ENCODE measurements at places on chromosomes 2 and 18. TPM values are rescaled to one million over a fixed set of nuclear protein-coding genes. Genes with fewer than 3 reads are reported as not detected.

The VIL1 gene
- total RNA-seq: not detected

- H3K27ac ChIP-seq: peak overlapping the region; percentile 98
- no peak for DNase-seq
These were observed 632 bp downstream of the AFTPH start for GRCh38 chr2:64524604-64525316.

DNA sequence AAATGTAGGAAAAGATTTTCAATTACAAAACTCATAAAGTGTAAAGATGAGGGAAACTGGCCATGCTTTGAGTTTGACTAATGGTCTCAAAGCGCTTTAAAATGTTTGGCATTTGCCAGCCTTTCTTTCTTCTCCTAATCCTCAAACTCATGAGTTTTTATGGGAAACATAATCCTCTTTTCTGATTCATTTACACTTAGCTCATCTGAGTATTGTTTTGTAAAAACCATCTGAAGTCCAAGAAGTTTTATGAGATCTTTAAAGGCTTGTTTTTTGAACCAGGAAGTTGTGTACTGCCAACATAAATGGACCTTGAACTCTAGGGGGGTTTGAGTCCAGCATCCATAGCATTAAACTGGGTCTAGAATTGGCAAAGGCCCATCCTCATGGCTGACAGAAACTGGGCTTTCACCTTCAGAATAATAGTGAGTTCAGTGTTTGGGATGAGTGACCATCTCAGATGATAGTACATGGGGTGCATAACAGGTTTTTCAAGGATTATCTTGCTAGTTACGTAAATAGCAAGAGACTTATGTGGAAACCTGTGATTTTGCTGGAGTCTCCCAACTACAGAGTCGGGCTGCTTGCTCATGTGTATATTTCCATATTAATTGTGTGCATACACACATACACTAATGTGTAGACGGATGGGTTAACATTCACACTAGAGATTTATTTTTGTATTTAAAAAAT lies 3.8 kb upstream of the LTBP1 start:
- H3K27ac ChIP-seq: no peak overlapping the region
- no peaks in the 10 kb centered on the region for H3K36me3 ChIP-seq
- H3K4me3 ChIP-seq: no peak overlapping the region
- H3K4me1 ChIP-seq: no peaks in the 10 kb centered on the region
- DNase-seq: no peak

- no peaks in the 10 kb centered on the region for H3K4me1 ChIP-seq
- H3K27me3 ChIP-seq: no peaks in the 10 kb centered on the region
- H3K36me3 ChIP-seq: no peaks in the 10 kb centered on the region
- DNase-seq: no peak
- no peak overlapping the region for H3K4me3 ChIP-seq
- H3K27ac ChIP-seq: no peak overlapping the region
These were observed 323.9 kb upstream of the ID2 start for GRCh38 chr2:8357738-8358518.

The NCL gene
- 136 TPM for total RNA-seq

GRCh38 chr2:231184319-231184718 lies 14.1 kb upstream of the ARMC9 start:
- peak overlapping the region; percentile 96 for H3K27ac ChIP-seq
- H3K4me3 ChIP-seq: no peak overlapping the region
- no peaks in the 10 kb centered on the region for H3K27me3 ChIP-seq
- H3K36me3 ChIP-seq: no peaks in the 10 kb centered on the region
- no peak for DNase-seq

- H3K4me1 ChIP-seq: no peaks in the 10 kb centered on the region
- no peak overlapping the region for H3K27ac ChIP-seq
These were observed 607.6 kb downstream of the LRP1B start for GRCh38 chr2:141523199-141523598.

The SLC9A2 gene
- total RNA-seq: not detected

DNA sequence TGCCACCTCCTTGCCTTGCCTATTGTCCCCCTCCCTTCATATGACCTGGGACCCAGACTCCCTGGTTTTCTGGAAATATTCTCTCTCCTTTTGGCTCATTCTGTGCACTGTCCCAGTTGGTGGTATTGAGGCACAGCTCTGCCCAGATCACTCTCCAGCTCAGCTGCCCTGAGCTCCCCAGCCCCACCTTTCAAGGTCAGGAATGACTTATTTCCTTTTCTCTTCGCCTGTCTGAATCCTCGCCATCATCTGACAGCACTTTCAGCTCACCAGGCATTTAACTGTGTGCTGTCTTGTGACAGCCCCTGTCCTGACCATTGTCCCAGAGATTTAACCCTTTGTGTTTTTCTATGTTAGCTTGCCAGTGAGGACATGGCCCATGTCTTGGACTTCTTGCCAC lies 133.0 kb downstream of the MSH2 start:
- H3K4me1 ChIP-seq: no peaks in the 10 kb centered on the region
- H3K36me3 ChIP-seq: no peaks in the 10 kb centered on the region

The MAB21L4 gene
- total RNA-seq: not detected

The CTAGE1 gene
- total RNA-seq: not detected

- H3K27ac ChIP-seq: no peak overlapping the region
- no peak for DNase-seq
- no peaks in the 10 kb centered on the region for H3K27me3 ChIP-seq
- H3K4me3 ChIP-seq: no peak overlapping the region
- no peaks in the 10 kb centered on the region for H3K36me3 ChIP-seq
- no peaks in the 10 kb centered on the region for H3K4me1 ChIP-seq
These were observed 175.9 kb upstream of the RAB12 start for GRCh38 chr18:8433323-8433722.

DNA sequence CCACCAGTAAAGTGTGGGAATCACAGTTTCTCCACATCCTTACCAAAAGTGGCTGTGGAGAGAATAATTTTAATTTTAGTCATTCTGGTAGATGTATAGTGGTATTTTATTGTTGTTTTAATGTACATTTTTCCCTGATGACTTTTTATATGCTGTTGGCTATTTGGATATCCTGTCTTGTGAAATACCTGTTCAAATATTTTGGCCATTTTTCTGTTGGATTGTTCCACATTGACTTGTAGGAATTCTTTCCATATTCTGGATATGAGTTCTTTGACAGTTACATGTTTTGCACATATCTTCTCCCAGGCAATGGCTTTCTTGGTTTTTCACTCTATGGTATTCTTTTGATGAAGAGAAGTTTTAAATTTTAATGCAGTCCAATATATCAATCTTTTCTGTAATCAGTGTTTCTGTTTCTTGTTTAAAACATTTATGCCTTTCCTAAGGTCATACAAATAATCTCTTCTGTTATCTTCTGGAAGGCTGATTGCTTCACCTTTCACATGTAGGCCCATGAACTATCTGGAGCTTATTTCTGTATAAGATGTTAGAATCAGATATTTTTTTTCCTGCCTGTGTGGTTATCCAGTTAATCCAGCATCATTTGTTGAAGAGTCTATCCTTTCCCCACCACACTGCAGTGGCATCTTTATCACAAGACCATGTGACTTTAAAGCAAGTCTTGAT lies 19.0 kb downstream of the AFTPH start:
- no peaks in the 10 kb centered on the region for H3K36me3 ChIP-seq
- DNase-seq: no peak
- H3K27me3 ChIP-seq: no peaks in the 10 kb centered on the region
- no peaks in the 10 kb centered on the region for H3K4me1 ChIP-seq
- H3K27ac ChIP-seq: no peak overlapping the region

DNA sequence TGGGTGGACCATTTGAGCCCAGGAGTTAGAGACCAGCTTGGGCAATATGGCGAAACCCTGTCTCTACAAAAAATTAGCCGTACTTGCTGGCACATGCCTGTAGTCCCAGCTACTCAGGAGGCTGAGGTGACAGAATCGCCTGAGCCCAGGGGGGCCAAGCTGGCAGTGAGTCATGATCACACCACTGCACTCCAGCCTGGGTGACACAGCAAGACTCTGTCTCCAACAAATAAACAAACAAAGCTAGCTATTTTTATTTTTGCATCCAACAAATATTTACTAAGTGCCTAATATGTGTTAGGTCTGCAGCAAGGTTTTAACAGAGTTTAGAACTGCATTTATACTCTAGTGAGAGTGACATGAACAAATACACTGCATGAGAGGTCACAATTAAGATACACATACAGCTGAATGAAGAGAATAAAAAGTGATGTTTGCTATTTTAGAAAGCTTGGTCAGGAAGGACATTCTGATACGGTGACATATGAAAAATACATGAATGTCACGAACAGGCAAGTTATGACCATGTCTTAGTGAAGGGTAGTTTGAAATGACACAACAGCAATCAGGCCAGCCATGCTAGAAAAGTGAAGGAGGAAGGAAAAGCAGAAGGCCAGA lies 83.2 kb upstream of the FRZB start:
- H3K4me3 ChIP-seq: no peak overlapping the region
- peak overlapping the region; percentile 1 for H3K27ac ChIP-seq
- no peaks in the 10 kb centered on the region for H3K4me1 ChIP-seq
- peaks cover 13% of the 10 kb centered on the region for H3K36me3 ChIP-seq
- no peak for DNase-seq
- no peaks in the 10 kb centered on the region for H3K27me3 ChIP-seq

DNA sequence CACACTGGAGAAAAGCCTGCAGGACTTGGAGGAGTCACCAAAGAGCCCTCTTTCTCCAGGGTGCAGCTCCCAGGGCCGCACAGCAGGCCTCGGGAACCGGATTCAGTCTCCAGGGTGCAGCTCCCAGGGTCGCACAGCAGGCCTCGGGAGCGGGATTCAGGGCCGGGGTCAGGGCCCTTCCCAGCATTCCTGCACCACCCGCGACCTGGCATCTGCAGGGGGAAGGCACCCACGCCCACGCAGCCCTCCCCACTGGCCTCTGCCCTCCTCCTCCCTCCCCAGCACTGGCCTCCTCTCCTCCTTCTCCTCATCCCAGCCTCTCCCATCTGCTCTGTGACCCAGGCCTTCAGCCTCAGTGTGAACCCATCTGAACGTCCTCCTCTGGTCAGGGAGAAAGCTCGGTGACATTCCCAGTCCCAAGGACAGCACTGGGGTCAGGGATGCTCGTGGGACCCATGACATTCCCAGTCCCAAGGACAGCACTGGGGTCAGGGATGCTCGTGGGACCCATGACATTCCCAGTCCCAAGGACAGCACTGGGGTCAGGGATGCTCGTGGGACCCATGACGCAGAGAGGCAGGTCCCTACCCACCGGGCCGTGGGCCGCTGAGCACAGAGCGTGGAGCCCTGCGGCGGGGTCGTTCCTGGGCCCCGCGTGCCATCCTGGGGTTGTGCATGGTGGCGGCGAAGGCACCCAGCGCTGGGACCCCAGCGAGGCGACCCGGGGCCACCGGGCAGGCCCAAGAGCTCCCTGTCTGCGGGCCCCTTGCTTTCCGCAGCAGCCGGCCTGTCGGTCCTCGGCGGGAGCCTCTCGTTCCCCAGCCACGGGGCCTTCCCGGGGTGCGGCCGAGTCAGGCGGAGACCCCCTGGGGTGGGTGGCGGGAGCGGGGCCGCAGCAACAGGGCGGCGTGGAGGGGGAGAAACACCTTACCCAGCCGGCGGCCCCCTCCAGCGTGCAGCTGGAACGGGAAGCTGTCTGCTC lies 550.2 kb upstream of the SALL3 start:
- no peaks in the 10 kb centered on the region for H3K36me3 ChIP-seq

DNA sequence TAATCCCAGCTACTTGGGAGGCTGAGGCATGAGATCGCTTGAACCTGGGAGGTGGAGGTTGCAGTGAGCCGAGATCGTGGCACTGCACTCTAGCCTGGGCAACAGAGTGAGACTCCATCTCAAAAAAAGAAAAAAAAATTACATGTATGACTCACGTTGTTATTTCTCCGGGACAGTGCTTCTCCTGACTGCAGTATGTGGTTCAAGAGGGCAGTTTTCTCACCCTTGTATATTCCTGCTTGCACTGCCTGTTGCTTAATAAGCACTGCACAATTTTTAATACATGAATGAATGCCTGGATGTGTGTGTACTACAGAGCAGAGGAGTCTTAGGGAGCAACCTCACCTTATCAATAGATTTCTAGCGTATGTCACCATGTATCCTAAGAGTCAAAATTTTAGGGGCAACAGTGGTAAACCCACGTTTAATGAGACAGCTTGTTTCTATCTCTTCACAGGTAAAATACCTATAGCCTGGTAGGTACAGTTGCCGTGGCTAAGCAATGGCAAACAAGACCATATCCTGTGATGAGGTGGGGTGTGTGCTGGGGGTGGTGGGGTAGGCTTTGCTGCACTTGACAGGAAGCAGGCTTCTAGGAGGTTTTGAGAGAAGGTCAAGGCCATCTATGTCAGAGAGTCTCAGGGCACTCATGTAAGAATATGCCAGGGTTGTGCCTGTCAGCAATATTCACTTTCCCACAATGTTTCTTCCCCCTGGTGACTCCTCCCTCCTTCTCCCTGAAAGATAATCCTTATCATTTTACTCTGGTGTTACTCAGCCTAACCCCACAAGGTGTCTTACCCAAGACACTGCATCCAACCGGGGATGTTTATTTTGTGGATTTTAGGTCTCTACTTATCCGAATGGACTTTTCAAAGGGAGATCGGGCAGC lies 36.9 kb upstream of the MEX3C start:
- no peaks in the 10 kb centered on the region for H3K4me1 ChIP-seq
- no peak overlapping the region for H3K4me3 ChIP-seq
- H3K27me3 ChIP-seq: no peaks in the 10 kb centered on the region
- no peaks in the 10 kb centered on the region for H3K36me3 ChIP-seq

The TUBB6 gene
- 800 TPM for total RNA-seq

GRCh38 chr2:64992218-64992617 lies 3.0 kb downstream of the SLC1A4 start:
- peak overlapping the region; percentile 7 for H3K4me3 ChIP-seq
- no peaks in the 10 kb centered on the region for H3K36me3 ChIP-seq
- H3K4me1 ChIP-seq: no peaks in the 10 kb centered on the region

DNA sequence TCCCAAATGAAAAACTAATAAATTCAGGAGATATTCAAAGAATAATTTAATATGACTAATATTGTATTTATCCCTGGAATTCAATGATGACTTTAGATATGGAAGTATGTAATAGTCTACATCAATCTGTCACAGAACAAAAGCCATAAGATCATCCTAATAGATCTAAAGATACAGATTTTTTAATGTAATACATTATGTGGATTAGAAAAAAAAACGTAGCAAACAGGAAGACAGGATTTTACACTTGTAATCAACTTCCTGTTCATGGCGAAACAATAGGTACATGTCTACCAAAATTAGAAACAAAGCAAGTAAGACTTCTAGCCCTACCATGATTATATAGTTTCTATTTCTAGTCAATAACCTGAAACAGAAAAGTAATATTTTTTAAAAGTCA lies 192.2 kb downstream of the TTC32 start:
- no peak overlapping the region for H3K4me3 ChIP-seq
- peaks cover 10% of the 10 kb centered on the region for H3K4me1 ChIP-seq
- no peaks in the 10 kb centered on the region for H3K27me3 ChIP-seq
- H3K27ac ChIP-seq: no peak overlapping the region

The RNF149 gene
- 39.9 TPM for total RNA-seq
